ENCODE measurements at places on chromosomes 5 and 9.

DNA sequence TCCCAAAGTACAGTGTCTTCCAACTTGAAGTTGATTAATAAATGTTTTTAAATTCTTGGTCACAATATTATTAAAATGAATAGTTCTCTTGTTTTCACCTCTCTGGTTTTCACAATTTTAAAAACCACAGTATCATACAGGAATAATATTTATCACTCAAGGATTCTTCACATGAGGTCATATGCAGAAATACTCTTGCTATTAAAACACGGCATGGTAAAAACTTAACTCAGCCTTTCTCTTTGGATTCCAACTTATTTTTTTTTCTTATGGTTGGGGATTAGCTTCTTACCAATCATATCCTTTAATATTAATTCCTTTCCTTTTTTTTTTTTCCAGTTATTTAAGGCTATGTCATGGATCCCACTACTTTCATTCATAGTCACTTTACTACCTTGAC is 289.4 kb downstream of the ADAMTS6 start:
- no peak for DNase-seq

DNA sequence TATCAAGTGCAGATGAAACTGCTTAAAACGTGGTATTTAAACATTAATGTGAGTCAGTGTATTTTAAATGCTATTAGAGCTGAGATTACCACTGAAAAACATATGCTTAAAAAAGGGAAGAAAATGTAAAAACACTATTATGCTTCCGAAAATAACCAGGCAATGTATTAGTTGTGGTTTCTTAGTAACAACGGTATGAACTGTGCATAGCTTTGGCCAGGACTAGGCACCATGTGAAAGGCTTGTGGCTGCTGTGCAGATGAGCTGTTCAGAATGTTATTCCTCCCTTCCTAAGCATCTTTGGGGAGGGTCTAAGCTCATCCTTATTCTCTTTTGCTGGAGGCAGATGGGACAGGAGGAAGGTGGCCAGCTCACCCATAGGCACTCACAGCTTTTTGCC is 84.9 kb downstream of the NTRK2 start:
- DNase-seq = no peak

- no peak for DNase-seq
Observed at GRCh38 chr5:170287532-170287931, 10.0 kb downstream of the LCP2 start.

GRCh38 chr5:172453986-172454357 is 353 bp downstream of the SH3PXD2B start:
- no peak for DNase-seq

DNA sequence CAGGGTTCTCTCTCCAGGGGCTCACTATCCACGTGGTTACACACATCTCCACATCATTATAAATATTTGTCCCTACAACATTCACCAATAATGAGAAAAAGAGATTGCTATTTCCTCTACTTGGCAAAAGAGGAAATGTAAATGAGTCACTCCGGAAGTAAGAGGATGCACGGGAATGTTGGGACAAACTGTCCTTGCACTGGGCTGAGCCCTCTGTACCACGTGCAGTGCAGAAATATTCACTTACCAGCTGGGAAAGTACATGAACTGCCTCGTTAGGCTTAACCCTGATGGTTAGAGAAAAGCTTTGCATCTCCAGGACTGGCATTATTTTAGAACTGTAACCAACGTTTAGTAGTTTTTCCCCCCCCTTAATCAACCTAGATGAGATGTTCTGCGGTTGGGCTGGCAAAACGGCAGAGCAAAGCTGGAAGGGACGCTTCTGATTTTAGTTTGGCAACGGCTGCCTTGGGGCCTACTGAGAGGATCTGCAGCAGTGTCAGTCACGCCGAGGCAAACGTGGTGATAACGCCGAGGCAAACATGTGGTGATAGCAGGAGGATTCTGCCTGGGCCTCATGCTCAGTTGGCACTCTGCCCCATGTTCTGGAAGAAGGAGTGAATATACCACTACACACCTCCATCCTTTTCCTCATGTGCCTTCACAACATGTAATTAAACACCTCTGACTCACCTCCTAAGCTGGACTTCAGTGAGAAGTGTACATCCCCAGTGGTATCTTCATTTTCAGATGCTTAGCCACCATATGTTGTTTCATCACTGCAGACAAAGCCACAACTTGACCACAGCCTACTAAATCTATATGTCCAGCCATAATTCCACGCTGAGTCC is 661.4 kb upstream of the KLF4 start:
- no peak for DNase-seq

- DNase-seq = no peak
Observed at GRCh38 chr5:285991-286557, 14.6 kb downstream of the PDCD6 start.

DNA sequence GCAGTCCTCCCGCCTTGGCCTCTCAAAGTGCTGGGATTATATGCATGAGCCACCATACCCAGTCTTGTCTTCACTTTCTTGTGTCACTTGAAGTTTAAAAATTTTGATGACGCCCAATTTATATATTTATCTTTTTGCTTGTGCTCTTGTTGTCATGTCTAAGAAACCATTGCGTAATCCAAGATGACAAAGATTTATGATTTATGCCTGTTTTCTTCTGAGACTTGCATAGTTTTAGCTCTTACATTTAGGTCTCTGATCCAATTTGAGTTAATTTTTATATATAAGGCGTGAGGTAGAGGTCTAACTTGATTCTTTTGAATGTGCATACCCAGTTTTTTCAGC is 18.6 kb downstream of the ANKHD1 start:
- no peak for DNase-seq

- DNase-seq = no peak
Observed at GRCh38 chr9:82332774-82333152, 344.2 kb downstream of the SPATA31D1 start.

GRCh38 chr9:86257391-86257790 is 2.1 kb downstream of the C9orf153 start:
- DNase-seq = no peak

DNA sequence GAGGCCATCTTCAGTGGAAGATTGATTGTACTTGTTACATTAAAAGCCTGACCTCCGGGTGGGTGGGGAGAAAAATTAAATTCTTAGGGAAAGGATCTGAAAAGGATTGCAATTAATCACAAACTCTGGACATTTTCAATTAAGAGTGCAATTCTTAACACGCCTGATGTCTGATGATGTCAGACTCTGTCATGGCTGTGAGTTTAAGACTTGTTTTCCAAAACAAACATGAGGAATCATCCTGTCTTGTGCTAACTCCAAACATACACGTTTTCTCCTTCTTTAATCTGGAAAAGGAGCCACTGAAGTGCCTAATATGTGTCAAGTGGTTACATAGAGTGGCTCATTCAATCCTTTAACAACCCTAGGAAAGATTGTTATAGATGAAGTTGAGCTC is 60.4 kb upstream of the SMIM23 start:
- no peak for DNase-seq

DNA sequence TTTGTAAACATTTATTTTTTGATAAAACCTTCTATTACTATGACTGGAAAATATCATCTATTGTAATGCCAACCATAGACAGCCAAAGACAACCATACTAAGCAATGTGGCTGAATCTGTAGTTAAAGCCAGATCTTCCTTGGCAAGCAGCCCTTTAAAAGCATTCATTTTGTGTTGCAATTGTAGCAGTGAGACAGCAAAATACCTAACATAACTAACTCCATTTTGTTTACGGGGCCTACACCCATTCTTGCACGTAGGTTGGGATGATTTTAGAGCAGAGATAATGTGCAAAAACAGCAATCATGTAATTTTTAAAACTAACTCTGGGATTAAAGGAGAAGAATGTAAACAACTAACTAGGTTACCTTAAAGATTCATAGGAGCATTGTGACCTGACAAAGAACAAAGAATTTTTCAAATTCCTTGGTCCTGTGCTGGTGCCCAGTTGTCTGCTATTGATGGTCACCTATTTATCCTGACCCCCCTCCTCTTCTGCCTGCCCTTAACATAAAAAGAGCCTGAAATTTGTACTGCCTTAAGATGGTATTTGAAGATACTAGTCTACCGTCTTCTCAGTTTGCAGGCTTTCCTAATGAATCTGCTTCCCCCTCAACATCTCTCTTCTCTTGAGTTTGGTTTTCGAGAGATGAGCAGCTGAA is 10.6 kb downstream of the IFNA1 start:
- DNase-seq = no peak

- no peak for DNase-seq
Observed at GRCh38 chr9:79955300-79955699, 383.5 kb downstream of the TLE4 start.

GRCh38 chr5:2110137-2110933 is 227.6 kb upstream of the IRX4 start:
- no peak for DNase-seq

DNA sequence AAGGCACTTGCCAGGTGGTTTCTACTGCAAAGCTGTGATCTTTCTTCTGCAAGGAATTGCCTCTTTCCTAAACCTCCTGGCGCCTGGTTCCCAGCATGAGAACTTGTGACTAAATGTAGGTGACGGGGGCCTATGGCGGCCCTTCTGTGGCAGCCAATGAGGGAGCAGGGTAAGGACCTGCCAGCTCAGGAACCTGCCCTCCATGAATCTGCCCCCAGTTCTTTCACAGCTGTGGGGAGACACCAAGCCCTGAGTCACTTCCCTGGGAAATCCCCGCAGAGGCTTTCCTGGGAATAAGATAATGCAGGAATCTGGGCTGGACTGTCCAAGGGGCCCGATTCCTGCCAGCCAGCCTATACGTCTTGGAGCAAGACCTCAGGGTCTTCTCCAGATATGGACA is 56.7 kb upstream of the CTNNA1 start:
- DNase-seq = no peak

- DNase-seq = no peak
Observed at GRCh38 chr9:22382331-22382730, 64.3 kb upstream of the DMRTA1 start.

- DNase-seq = no peak
Observed at GRCh38 chr5:169494941-169495548, 88.5 kb upstream of the SPDL1 start.

DNA sequence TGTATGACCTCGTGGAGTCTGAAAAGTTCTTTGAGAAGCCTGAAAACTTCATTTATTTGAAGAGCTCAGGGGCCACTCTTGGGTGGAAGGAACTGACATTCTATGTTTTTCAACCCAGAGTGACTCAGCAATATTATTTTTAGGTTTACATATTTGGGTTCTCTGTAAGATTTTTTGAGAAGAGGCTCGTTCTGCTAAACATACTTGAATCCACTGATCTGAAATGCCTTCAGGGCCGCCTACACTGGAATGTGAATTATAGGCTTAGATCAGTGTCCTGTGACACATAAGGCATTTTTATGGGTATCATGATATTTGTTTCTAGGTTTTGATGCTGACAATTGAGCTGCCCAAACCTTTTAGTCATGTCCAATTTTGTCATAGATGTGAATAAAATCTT is 86.2 kb downstream of the PSAT1 start:
- no peak for DNase-seq

DNA sequence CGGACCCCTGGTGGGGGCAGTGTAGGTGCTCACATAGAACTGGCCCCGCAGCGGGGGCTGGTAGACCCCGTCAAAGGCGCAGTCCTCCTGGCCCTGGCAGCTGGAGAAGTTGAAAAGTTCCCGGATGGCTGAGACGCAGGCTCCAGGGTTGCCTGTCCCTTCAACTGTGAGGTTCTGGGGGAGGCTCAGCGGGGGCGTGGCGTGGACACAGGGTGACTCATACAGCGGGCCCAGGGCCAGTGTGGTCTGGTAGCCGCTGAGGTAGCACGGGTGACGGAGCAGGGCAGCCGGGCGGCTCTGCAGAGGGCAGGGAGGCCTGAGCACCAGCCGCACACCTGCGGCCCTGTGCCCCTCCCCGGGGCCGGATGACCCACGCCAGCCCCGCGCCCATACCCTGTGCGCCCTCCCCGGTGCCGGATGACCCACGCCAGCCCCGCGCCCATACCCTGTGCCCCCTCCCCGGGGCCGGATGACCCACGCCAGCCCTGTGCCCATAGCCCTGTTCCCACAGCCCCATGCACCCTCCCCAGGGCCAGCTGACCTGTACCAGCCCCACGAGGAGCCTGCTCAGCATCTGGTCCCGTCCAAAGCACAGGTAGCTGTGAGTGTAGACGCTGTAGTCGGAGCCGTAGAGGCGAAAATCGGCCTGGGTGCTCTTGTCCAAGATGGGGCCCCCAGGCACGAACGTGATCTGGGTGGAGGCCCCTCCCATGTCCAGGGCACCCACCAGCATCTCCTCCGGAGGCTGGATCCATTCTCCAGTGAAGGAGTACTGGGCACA is 5.0 kb downstream of the ENTPD8 start:
- DNase-seq = peak; percentile 83

- DNase-seq = no peak
Observed at GRCh38 chr9:125412166-125412565, 150.5 kb downstream of the GAPVD1 start.

DNA sequence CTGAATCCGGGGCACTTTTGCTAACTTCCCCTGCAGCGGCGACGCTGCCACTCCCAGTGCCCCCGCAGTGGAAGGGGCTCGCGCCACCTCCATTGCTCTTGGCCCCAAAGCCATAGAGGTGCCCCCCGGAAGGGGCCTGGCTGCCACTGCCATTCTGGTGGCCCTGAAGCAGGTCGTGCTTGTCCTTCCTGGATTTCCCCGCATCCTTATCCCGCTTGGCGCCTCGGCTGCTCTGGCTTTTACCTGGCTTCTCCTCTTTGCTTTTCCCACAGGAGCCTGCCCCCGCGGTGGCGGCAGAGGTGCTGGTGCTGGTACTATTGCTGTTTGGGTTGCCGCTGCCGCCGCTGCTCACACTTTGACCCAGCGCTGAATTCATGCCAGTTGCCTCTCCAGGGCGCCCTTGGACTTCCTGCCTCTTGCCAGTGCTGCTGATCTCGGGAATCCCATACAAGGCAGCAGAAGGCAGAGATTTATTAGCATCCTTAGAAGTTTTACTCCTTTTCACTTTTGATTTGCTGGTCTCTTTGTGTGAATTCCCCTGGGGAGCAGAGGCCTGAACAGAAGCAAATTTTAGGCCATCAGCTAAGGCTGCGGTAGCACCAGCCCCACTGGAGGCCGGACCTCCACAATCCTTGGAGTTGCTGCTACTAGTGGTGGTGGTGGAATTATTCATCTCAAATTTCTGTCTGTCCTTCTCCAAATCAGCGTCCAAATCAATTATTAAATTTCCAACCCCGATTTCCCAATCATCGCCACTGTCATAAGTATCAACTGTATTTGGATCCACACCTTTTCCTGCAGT is 2.1 kb downstream of the ZNF608 start:
- DNase-seq = peak; percentile 66

DNA sequence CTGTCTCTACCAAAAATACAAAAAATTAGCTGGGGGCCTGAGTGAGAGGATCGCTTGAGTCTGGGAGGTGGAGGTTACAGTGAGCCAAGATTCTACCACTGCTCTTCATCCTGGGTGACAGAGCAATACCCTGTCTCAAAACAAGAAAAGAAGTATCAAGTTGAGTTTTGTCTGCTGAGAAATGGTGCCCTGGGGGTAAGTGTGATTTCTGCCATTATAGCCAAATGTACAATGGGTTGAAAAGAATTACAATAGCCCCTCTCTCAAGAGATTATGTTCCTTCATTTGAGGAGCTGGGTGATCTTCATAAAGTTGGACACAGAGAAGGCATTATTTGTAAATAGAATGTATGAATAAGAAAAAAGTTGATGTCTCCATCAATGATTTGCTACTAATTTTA is 189.4 kb downstream of the GOLPH3 start:
- DNase-seq = no peak

Measured in ureter (tissue), 1 donor.